ENCODE measurements at places on chromosomes 2 and 18. TPM values are rescaled to one million over a fixed set of nuclear protein-coding genes. Genes with fewer than 3 reads are reported as not detected.
A peak's percentile ranks its signal among the peaks of the same experiment; 100 is the strongest.

The MAP3K19 gene
- total RNA-seq, result not detected

The CAPN14 gene
- 0.14 TPM for total RNA-seq

The MBP gene
- 10.8 TPM for total RNA-seq

GRCh38 chr2:97740590-97741182, 27.3 kb downstream of the ZAP70 start:
- no peak for DNase-seq
- no peak overlapping the region for H3K4me3 ChIP-seq
- H3K36me3 ChIP-seq, result no peaks in the 10 kb centered on the region
- H3K4me1 ChIP-seq, result peaks cover 6% of the 10 kb centered on the region

DNA sequence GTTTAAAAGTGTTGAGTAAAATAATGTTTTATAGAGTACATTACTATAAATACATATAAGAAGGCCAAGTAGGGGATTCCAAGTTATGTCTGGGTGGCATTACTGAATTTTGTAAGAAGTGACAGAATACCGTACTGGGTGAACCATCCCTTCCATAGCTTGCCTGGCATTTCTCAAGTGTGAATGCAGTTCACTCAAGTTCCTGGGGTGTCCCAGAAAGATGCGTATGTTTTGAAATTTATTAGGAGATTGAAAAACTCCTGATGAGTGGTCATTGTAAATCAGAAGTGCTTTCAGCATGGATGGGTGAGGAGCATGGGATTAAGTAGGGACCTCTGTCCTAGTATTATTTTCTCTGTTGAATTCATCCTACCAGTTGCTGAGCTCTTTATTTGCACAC, 103.2 kb downstream of the VAPA start:
- H3K4me3 ChIP-seq, result no peak overlapping the region
- peak; percentile 3 for DNase-seq
- H3K27ac ChIP-seq, result peak overlapping the region; percentile 55
- H3K27me3 ChIP-seq, result no peaks in the 10 kb centered on the region

DNA sequence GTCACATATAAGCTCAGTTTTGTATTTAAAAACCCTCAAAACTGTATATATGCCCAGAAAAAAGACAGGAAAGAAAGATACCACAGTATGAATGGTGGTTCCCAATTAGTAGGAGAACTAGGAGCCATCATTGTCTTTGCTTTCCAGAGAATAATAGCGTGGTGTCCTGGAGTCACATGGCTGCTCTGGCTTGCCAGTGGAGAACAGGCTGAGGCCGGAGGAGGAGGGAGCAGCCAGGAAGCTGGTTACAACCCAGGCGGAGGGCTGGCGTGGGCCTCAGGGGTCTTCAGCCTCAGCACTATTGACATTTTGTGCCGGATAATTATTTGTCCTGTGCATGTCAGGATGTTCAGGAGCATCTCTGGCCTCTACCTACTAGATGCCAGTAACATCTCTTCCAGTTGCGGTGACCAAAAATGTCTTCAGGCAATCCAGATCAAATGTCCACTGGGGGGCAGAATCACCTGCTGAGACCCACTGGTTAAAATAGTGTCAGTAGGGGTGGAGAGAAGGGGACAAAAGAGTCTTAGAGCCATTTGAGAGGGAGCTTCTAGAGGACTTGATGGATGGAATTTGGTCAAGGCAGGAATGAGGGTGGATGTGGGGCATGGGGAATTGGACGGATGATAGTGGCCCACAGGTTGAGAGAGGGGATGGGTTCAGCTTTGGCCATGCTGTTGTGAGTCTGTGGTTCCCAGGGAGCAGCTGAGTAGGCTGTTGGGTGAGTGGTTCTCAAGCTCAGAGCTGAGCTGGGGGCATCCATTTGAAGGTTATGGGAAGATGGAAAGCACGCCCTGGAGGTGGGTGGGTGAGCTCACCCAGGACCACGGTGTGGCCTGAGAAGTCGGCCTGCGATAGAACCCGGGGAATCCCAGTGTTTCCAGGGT, 144.9 kb downstream of the AGAP1 start:
- H3K27ac ChIP-seq, result peak overlapping the region; percentile 15
- no peak overlapping the region for H3K4me3 ChIP-seq
- H3K27me3 ChIP-seq, result no peaks in the 10 kb centered on the region
- H3K4me1 ChIP-seq, result peaks cover 25% of the 10 kb centered on the region
- DNase-seq, result no peak
- H3K36me3 ChIP-seq, result no peaks in the 10 kb centered on the region

DNA sequence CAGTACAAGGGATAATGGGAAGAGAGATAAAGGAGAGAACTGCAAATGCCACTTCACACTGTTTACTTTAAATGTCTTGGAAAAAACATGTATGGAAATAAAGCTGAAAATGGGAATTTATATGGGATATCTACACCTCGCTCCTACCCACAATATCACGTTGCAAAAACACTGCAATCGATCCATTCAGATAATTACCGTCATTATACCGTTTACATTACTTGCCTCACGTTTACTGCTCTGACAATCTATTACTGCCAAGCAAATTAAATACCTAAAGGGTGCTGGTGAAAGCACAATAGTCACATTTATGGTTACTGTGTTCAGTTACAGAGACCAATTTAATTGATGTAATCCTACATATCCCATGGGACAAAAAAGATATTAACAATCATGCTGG, 214.7 kb upstream of the LYPD1 start:
- no peak overlapping the region for H3K4me3 ChIP-seq
- no peaks in the 10 kb centered on the region for H3K4me1 ChIP-seq
- H3K27ac ChIP-seq, result no peak overlapping the region
- H3K27me3 ChIP-seq, result no peaks in the 10 kb centered on the region
- DNase-seq, result no peak

Data from astrocyte (in vitro differentiated cells and primary cell).